ENCODE measurements at places on chromosomes 11 and 22.

GRCh38 chr11:111779118-111779517 is 12.9 kb upstream of the PPP2R1B start:
- no peak for DNase-seq

DNA sequence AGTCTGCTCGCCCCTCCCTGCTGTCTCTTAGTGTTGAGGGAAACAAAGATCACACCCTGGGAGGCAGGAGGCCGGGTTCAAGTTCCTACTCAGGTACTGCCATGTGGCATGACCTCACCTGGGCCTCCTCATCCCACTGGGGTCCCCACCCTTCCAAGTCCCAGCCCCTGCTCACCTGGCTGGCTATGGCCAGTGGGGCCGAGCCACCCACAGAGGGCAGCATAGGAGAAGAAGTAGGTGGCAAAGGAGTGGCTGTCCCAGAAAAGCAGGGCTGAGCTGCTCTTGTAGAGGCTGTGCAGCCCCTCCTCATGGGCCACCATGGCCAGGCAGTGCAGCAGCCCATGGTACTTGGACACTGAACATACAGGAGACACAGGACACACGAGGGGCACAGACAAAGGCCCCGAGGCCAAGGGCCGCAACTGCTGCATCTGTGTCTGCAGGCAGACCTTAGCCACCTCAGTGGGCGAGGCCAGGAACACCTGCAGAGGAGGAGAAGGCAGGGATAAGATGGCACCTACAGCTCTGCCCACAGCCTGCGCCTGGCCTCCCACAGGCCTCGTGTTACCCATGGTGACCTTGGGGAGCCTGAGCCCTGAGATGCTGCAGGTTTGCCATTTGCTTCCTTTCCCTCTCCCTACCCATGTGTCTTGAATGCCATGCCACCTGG is 50.6 kb upstream of the MPEG1 start:
- no peak for DNase-seq

GRCh38 chr11:85721191-85721590 is 35.2 kb upstream of the CCDC89 start:
- no peak for DNase-seq

DNA sequence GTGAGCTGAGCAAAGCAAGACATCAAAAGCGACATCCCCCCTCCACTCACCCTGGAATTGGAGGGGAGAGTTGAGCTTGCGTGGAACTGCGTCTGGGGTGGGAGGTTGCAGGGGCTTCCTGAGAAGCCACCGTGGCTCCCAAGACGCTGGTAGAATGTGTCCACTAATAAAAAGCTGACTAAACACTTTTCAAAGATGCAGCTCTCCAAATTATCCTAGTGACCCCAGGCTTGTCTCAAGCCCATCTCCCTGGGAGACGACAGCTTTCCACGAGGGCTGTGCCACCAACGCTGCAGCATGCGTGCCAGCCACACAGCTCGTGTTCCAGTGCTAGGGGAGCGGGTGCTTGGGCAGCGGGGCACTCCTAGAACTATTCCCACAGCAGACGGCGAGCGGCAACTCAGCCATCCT is 6.3 kb upstream of the GAL start:
- DNase-seq: no peak

GRCh38 chr11:2590131-2590964 is 109.4 kb downstream of the KCNQ1OT1 start:
- no peak for DNase-seq

GRCh38 chr22:27252282-27253049 is 549.1 kb downstream of the MN1 start:
- peak; percentile 72 for DNase-seq

- DNase-seq: no peak
These were observed 5.1 kb downstream of the DKK3 start for GRCh38 chr11:12003336-12003735.

GRCh38 chr11:123045101-123045500 is 16.8 kb downstream of the HSPA8 start:
- no peak for DNase-seq

DNA sequence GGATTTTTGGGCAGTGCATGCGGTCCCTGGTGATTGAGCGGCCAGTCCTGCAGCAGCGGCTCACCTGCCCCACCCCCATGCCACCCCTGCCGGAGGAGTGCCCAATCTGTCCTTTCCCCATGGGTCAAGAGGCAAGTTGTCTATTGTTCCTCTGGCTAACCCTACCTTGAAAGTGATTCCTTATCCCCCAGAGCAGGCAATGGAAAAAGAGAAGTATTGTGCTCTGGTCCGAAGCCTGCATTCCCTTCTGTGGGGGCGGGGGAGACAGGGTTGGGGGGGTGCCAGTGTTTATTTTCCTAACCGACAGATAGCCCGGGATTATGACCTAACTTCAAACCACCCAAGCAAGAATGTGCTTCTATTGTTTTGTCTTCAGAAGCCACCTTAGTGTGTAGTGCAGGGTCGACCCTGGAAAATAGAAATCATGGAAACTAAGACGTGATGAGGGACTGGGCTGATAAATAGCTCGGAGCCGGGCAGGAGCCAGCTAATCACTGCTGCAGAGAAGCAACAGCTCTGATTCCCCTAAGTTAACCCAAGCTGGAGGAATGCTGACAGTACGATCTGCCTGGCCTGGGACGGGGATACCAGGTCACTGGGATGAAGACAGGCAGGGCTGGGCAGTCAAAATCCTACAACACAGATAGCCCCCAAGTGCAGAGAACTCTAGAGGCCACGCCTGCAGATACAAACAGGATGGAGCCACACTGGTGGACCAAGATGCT is 38.7 kb upstream of the ATXN10 start:
- DNase-seq: no peak
